ENCODE measurements at places on chromosomes 13 and 19.

DNA sequence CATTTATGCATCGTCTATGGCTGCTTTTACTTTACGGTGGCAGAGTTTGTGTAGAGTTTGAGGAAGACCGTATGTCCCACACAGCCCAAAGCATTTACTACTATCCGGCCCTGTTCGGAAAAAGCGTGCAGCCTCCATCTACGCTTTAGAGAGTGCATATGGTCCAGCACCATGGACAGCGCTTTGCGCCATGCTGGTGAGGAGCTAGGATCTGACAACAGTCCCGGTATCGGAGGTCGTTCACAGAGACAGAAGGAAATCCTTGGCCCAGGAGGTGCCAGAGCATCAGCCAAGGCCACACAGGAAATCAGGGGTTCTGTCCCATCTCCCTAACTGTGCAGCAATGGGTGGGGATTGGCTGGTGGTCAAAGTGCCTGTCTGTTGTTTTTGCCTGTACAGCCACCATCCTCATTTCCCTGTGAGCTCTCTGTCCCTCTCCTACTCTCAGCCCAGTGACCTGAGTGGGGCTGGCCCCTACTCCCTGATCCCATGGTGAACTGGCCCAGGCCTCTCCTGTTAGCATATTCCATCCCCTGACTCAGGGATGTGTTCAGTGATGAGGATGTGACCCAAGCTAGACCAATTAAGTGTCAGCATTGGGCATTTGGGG lies 16.2 kb upstream of the PRODH2 start:
- peak; percentile 40 for DNase-seq

GRCh38 chr19:840519-841206 lies at the start of gene PRTN3:
PRTN3 (plus strand) TSS chr19:840999; CDS start chr19:841009, 10 bp downstream.
- DNase-seq = no peak

GRCh38 chr19:33399081-33399744 lies 25.7 kb downstream of the CEBPG start:
- no peak for DNase-seq

DNA sequence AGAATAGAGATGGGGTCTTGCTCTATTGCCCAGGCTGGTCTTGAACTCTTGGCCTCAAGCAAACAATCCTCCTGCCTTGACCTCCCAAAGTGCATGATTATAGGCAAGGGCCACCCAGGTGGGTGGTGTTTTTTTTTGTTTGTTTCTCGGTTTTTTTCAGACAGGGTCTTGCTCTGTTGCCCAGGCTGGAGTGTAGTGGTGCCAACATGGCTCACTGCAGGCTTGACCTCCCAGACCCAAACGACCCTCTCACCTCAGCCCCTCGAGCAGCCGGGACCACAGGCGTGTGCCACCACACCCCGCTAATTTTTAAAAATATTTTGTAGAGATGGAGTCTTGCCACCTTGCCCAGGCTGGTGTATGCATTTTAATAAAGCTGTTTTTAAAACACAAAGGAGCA lies 14.9 kb downstream of the GRTP1 start:
- DNase-seq = no peak

- no peak for DNase-seq
Measured at GRCh38 chr13:90320664-90321063, 1026.8 kb upstream of the MIR17HG start.

GRCh38 chr13:42305503-42305902 lies 33.6 kb downstream of the AKAP11 start:
- DNase-seq = no peak

GRCh38 chr13:103941506-103942140 lies 875.4 kb upstream of the SLC10A2 start:
- no peak for DNase-seq

DNA sequence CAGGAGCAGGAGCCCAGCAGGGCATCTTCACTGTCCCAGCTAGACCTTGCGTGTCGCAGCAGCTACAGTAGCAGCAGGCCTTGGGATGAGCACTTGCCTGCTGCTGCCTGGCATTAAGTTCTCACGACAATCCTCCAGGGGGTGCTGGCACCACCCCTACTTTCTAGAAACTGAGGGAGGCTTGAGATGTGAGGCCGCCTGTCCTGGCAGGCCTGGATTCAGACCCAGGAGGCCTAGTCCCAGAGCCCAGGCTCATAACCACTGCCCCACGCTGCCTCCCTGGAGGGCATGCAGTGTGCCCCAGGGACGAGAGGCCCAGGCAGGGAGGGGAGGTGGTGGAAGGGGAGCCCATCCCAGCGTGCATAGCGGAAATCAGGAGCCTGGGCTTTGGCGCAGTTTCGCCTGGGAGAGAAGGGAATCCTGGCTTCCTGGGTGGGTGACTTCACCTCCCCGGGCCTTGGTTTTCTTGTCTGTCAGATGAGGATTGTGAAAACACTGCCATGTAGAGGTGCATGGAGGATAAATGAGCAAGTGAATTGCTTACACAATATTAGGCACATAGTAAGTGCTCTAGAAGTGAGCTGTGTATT lies 26.1 kb downstream of the PPP5C start:
- no peak for DNase-seq

- no peak for DNase-seq
Measured at GRCh38 chr19:6587093-6587820, 3.7 kb downstream of the CD70 start.

DNA sequence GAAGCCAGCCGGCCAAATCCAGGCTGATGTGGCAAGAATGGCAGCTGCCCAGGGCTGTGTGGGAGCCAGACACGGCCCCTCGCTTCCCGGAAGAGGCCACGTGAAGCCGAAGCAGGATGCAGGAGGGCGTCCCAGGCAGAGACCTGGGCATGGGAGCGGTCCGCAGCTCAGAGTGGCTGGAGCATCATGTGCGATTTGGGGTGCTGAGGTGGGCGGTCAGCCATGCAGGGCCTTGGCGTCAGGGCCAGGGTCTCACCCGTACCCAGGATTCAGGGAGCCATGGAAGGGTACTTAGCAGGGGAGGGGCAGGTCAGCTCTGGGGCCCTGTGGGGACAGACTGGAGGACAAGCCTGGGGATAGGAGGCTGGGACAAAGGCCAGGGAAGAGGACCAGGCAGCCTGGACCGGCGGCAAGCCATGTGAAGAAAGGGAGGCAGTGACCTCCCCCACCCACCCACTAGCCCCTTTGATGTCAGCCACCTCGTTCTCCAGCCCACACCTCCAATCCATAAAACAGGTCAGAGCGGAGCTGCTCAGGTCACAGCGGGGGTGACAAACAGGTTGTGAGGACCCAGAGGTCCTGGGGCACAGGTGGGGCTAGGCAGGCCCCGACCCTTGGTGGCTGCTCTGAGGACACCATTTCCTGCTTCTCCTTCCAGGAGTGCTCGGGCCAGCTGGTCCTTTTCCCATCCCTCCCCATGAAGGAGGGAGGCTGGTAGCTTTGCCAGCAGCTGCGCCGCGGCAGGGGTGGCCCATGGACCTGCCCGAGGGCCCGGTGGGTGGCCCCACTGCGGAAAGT lies 2.3 kb downstream of the KASH5 start:
- DNase-seq = no peak

DNA sequence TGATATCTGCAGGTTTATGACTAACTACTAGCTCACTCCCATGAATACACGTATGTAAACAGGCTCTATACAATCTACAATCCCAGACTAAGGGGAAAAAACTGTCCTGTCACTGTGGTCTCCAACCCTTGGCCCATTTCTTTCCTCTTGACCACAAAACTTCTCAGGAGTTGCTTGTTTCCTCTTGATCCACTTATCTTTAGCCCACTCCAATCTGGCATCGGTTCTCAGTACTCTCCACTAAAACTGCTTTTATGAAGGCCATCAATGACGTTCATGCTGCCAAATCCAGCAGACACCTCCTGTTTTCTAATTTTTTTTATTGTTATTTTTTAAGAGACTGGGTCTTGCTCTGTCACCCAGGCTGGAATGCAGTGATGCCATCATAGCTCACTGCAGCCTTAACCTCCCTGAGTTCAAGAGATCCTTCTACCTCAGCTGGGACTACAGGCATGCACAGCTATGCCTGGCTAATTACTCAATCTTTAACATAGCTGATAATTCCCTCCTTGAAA lies 31.9 kb upstream of the USPL1 start:
- no peak for DNase-seq

DNA sequence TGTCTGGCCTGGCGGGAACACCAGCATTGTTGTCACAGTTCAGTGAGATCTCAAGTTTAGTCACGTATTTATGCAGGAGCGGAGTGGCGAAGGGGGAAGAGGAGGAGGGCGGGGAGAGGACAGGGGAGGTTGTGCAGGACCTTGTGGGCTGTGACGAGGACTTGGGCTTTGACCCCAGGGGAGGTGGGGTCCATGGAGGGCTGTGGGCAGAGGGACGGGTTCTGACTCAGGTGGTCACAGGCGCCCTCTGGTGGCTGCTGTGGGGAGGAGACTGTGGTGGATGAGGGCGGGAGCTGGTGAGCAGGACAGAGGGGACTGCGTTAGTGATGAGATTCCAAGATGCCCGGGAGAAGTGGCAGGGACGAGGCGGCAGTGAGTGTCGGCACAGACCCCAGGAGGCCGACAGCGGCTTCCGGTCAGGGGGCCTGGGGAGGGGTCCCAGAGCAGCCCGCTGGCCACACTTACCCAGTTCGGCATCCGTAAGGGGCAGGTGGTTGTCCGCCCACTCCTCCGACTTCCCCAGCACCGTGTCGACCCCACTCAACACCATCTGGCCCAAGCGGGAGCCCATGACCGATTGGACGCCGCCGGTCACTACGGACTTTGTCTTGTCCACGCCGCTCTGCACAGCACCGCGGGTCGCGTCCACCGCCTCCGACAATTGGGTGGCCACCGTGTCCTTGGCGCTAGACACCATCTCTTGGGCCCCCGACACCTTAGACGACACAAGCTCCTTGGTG lies 15.7 kb downstream of the PLIN3 start:
- DNase-seq = peak; percentile 69

DNA sequence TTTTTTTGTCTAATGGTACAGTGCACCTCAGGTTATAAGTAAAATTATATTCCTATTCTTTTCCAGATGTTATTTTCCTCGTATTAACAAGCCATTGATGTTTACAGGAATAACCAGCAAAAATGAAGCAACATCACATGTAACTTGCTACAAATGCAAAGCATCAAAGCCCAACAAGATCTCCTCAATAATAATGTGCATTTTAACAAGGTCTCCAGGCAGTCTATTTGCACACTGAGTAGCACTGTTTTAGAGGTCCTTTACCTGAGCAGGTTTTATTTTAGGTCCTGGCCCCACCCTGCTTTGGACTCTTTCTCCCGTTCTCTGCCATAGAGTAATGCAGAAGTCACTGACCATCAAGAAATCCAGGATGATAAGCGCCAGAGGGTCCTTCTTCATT lies 298.4 kb downstream of the FGF14 start:
- DNase-seq = no peak

- DNase-seq = no peak
Measured at GRCh38 chr19:7655581-7655980, 13.3 kb upstream of the RETN start.

DNA sequence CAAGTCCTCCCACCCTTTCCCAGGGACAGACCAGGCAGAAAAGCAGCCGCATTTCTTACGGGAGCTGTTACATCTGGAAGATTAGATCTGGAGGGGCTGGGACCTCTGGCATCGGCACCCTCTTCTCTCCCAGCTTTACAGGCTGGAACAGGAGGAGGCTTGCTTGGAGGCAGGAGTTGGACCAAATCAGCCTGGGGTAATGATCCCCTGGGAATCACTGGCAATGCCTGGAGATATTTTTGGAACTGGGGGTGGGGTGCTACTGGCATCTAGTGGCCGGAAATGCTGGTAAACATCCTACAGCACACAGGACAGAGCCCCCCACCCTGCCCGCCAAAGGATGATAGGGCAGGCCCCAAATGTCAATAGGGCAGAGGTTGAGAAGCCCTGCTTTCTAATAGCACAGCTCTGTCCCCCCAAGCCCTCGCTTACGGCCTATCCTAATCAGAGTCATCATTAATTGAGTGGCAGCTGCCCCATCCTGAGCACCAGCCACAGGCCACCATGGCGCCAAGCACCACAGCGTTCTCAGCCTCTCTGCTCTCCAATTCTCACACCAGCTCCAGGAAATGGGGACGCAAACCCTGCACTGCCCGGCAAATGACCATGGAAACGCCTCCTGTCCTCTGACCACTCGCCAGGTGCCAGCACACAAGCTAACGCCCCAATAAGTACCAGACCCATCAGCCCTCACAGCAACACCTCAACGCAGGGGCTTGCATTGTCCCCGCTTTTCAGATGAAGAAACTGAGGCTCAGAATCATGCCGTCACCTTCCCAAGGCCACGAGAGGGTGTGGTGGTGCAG lies 20.6 kb downstream of the LRRC4B start:
- no peak for DNase-seq

DNA sequence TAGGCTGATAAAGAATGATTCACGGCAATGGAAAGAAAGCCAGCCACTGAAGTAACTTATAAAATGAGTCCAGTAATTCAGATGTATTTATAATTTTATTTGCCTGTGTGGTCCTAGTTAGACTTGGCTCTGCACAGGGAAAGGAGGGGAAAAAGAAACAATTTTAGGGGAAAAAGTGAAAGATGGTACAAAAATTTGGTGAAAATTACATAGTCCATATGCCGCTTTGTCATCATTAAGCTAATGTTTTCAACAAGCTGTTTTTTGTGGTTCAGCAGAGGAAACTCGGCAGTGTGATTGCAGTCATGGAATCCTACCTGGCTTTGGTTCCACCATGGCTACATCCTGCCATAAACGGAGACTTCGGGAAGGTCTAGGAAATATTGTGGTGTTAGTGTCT lies 301.9 kb downstream of the ATP8A2 start:
- DNase-seq = no peak

GRCh38 chr19:53847555-53847954 lies 20.1 kb upstream of the MYADM start:
- no peak for DNase-seq

DNA sequence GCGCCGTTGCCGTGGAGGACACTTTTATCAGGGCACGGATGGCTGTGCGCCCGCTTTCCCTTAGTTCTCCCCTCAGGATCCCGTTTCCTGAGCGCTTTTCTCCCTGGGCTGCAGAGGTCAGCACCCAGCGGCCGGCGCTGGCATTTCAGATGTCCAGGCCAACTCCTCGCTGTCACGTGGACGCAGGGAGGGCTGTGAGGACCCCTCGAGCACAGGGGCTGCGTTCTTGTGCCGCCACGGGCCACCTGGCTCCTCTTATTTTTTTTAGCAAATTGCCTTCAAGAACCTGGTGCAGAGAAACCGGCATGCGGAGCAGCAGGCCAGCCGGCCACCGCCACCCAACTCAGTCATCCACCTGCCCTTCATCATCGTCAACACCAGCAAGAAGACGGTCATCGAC lies 22.3 kb downstream of the ATP4B start:
- no peak for DNase-seq

- no peak for DNase-seq
Measured at GRCh38 chr13:102589301-102589822, 7.4 kb upstream of the TPP2 start.

DNA sequence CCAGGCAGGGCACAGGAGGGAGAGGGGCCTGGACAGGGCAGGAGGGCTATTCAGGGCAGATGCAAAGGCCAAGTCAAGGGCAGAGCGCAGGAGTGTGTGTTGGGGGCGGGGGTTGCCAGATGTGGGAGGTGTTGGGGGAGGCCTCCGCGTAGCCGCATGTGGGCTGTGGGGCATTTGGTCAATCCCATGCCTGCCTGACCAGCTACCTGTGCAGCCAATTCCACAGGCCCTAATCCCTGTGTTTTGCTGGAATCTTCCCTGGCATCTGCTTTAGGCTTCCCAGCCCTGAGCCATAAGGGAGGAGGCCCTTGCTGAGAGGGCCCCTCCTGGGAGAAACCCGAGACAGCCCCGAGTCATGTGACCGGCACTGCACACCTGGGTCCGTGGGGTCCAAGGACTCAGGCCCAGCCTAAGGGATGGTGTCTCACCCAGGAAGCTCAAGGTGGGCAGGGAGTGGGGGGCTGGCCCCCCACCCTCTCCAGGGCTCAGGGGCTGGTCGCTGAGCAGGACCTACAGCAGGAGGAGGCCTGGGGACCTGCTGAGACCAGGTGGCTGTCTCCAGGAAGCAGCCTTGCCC lies 20.3 kb downstream of the RFX1 start:
- no peak for DNase-seq

GRCh38 chr13:110274687-110275086 lies 32.3 kb downstream of the COL4A1 start:
- no peak for DNase-seq
